Esophagus mucosa (tissue), 1 donor: ENCODE measurements at places on chromosomes 2 and 18. TPM values are rescaled to one million over a fixed set of nuclear protein-coding genes. Genes with fewer than 3 reads are reported as not detected.

Gene TRIM43
- not detected for total RNA-seq

- no peak for ATAC-seq
Observed at GRCh38 chr2:11790228-11790627, 43.8 kb downstream of the LPIN1 start.

DNA sequence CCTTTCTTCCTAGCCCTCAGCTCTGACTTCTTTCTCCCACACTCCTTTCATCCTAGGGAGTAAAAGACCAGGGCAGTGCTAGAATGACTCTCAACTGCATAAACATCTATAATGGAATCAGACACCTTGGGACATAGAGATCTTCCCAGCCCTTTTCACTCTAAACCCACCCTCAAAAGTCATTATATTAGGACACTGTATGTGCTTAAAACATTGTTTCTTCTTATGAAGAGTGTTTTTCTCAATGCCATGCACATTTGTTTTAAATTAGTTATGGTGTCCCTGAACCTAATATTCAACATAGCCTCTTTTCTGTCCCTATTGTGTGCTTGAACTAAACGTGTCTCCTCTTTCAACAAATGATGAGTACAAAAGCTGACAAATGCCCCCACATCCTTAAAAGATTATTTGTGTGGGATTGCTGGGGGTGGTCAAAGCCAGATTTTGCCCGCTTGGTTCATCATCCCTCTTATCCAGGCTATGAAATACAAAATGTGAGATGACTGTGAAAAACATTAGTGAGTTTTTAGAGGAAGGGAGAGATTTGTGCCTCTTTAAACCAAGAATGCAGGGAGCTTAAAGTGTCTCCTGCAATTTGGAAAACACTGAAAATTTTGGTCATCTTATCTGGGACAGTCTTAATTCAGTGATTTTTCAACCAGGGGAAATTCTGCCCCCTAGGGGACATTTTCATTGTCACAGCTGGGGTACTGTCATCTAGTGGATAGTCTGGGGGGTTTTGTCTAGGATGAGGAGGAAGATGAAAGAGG is 29.0 kb downstream of the SERPINB5 start:
- ATAC-seq = peak; percentile 44

DNA sequence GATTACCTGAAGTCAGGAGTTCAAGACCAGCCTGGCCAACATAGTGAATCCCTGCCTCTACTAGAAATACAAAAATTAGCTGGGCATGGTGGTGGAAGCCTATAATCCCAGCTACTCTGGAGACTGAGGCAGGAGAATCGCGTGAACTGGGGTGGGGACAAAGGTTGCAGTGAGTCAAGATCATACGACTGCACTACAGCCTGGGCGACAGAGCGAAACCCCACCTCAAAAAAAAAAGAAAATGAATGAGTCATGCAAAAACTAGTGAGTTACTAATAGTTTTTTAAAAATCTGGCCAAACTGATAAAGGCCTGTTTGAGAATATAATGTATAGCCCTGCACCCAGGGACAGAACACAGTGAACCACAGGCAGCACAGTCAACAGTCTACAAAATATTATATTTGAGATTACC is 17.5 kb downstream of the AFG3L2 start:
- no peak for ATAC-seq

- ATAC-seq = peak; percentile 47
Observed at GRCh38 chr2:188852772-188853171, 121.4 kb upstream of the COL3A1 start.

Gene ESPNL
- 0.40 TPM for total RNA-seq

DNA sequence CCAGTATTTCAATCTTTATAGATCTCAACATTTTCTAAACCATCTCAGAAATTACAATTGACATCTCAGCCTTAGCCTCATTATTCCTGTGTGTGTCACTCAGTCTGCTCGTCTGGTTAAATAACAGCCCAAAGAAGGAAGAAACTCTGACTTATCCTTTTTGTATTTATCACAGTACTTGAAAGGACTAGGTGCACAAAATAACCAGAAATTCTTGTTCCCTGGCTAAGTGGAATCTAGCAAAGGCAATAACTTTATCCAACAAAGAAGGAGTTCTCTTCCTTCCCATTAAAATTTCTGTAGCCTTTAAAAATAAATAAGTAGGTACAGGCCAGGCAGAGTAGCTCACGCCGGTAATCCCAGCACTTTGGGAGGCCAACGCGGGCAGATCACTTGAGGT is 139.9 kb upstream of the PID1 start:
- peak; percentile 51 for ATAC-seq

GRCh38 chr2:9678544-9678943 is 47.7 kb upstream of the YWHAQ start:
- no peak for ATAC-seq

Gene PPP1R1C
- total RNA-seq = 1.8 TPM

- no peak for ATAC-seq
Observed at GRCh38 chr18:33022370-33022769, 249.5 kb upstream of the KLHL14 start.
